ENCODE measurements at places on chromosomes 12 and 14.

DNA sequence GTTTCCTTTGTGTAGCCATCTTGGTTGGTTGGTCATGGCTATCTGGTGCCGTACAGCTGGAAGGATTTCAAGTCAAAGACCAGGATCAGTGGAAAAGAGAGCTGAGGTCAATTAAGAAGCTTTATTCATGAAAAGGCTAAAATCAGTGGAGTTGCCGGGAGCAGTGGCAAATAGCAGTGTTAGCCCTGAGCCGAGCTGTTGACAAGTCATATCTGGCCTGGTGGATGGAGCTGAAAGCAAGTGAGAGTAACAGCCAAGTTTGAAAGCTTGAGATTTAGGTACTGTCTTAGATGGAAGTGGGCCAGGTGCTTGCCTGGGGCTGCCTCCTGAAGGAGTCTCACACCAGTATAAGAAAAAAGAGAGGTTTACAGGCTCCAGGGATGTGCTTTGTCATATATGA lies 9.0 kb downstream of the BATF start:
- DNase-seq, result no peak

GRCh38 chr14:87995500-87996290 lies 2.7 kb upstream of the GALC start:
- no peak for DNase-seq

GRCh38 chr12:23560611-23561010 lies 388.9 kb downstream of the SOX5 start:
- DNase-seq, result no peak

DNA sequence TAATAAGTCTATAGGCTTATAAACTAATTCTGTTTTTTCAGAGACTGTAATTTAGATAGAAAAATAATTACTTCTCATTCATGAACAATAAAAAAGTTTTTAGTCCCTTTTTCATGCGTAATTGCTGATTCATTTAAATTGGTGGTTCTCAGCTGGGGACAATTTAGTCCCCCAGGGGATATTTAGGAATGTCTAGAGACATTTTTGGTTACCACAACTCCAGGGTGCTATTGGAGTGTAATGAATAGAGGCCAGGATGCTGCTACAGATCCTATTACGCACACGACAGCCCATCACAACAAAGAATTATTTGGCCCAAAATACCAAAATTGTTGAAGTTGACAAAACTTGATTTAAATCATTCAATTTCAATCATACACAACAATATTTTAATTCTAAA lies 22.8 kb upstream of the VCPKMT start:
- DNase-seq, result no peak

DNA sequence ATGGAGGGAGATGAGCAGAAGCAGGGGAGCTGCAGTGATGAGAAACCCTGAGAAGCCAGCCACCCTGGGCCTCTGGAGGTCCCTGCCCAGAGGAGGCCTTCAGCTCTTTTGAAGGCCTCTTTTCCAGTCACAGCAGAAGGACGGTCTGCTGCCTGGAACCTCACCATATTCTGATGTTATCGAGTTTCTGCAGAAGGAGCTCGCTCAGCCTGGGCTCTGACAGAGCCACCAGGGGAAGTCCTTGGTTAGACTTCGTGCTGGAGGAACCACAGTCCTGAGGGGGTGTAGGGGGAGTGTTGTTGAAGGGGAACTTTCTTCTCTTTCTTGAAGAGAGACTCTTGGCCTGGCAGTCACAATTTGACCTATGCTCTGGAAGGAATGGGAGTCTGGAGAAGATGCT lies 25.1 kb upstream of the BATF start:
- peak; percentile 66 for DNase-seq

DNA sequence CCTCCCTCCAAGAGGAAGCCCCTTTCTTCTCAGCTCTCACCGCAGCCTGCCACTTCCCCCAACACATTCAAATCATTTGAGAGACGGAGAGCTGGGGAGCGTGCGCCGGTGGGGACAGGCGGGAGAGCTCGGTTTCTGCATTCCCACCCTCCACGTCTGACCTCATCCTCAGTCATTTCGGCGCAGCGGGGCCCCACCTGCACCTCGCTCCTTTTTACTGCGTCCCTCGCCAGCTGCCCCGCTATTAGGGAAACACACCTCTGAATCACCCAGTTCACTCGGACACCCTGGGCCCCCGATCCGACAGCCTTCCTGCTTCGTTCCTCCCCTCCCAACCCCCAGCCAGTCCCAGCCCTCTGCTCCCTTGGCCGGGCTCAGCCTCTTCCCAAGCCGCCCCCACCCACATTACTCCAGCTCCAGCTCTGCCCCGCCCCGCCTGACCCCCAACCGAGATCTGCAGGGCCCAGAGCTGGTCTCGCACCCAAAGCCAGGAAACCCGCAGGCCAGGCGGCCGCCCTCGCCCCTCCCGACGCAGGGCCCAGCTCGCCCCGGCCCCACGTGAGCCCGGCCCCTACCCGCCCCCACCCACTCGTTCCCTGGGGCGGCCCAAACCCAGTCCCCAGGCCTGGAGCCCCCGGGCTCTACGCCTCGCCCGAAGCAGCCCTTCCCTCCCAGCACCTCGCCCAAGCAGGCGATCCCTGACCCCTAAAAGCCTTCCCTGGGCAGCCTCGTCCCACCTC lies 783 bp downstream of the CORO1C start:
- DNase-seq, result peak; percentile 70

- DNase-seq, result no peak
Observed at GRCh38 chr14:28744126-28744525, 22.5 kb upstream of the FOXG1 start.

GRCh38 chr12:120884644-120885043 lies 19.5 kb downstream of the SPPL3 start:
- no peak for DNase-seq

GRCh38 chr12:95723693-95724384 lies 66.7 kb downstream of the NTN4 start:
- DNase-seq, result no peak

DNA sequence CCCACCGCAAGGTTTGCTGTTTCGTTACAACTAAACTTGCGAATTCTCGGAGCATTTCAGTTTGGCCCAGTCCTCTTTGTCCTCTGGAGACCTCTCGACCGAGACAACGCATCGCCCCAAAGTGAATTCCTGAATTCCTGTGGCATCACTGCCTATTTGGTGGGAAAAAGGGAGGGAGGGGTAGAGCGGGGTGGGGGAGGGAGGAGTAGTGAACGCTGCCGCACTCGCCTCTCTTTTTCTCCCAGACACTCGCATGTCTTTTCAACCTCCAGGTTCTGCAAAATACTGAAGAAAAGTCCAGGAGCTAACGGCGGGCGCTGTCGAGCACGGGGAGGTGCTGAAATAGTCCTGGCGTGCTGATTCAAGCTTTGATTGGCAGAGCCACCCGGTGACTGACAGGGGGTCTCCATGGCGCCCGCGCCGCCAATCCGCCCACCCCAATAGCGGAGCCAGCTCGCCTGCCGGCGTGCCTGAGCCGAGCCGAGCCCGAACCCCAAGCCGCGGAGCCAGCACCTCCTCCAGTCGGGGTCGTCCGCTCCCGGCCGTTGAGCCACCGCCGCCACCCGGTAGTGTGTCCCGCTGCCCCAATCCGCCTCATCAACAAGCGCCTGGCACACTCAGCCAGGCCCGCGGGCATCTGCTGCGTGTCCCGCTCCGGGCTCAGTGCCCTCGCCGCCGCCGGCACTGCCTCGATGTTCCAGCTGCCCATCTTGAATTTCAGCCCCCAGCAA lies at the start of gene SIX6:
Gene SIX6, plus strand, starts transcription at position 440 of the 731 bp plus-strand sequence. Its CDS starts 253 bp downstream, at position 693.
- DNase-seq, result peak; percentile 48

DNA sequence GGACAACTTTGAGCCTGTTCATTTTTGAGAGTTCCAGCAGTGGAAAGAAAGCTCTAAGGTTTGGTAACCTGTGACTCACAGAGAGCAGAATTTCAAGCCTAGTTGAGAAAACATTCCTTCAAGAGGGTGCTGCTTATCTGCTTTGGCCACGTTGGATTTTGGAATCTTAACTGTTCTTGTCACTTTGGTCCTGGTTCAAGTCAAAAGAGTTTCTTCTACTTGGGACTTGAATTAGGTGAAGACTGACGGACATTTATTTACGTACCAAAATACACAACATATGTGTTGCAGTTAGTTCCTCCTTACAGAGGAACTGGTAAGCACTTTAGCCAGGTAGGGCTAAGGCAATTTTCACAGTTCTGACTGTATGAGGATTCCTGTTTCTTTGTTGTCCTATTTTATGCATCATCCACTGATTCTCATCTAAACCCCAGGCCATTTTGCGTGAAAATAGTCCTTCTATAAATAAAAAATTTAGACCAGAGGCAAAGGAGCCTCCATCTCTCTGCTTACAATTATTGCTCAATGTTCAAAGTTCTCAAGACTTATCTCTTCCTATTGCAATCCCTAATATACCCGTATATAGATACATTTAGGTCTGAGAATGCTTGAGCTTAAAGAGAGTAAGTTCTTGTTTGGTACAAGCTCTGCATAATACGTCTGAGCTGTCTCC lies 580.9 kb downstream of the DIO2 start:
- no peak for DNase-seq

DNA sequence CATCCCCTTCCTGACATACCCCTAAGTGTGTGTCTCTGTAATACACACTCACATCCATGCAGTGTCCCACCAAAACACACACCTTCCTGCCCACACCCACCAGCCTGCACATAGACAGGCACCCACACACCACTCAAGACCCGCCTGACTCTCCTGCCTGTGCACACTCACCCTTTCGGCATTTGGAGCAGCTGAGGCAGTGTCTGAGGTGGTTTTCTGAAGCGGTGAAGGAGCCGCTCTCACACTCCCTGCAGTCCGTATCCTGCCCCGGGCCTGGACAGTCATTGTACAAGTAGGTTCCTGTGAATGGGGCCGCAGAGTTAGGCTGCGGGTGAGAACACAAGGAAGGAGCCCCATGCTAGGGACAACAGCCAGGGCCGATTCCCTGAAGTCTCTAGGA lies 8.3 kb downstream of the TNFRSF1A start:
- DNase-seq, result peak; percentile 32

DNA sequence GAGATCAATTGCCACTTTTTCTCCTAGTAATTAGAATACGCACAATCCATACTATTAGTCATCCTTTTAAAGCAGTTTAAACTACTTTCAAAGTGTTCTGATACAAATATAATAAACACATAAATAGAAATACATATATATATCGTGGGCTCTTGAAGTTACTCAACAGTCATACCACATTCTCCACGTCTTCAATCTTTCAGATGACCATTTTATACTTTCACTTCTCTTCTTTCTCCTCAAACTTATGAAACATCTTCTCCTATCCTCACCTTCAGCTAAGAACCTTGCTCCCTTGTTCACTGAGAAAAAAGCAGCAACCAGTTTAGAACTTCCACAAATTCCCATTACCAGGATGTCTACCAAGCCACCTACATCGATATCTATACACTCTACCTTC lies 19.2 kb downstream of the CEP290 start:
- no peak for DNase-seq

- no peak for DNase-seq
Observed at GRCh38 chr14:85442996-85443395, 86.9 kb upstream of the FLRT2 start.

DNA sequence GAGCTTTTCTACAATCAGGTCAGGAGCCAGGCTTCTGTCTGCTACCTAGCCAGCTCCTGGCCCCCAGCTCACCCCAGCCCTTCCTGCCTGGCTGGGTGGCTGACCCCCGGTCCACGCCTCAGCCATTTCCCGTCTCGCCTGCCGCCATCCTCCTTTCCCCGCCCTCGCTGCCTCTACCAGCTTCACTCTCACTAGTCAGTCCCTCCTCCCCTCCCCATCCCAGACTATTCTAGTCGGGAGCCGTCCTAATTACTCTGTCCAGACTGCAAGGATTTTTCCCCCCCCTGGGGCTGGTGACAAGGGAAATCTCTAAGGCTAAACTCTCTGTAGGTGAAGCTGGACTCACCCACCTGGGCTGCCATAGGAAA lies 825 bp downstream of the DHH start:
- no peak for DNase-seq

GRCh38 chr14:60328583-60328982 lies 79.6 kb downstream of the PPM1A start:
- DNase-seq, result no peak

- DNase-seq, result no peak
Observed at GRCh38 chr14:93120517-93120916, 4.8 kb upstream of the ITPK1 start.

GRCh38 chr14:47332939-47333338 lies 342.5 kb downstream of the MDGA2 start:
- DNase-seq, result no peak

- no peak for DNase-seq
Observed at GRCh38 chr12:60265741-60266140, 669.9 kb downstream of the SLC16A7 start.

DNA sequence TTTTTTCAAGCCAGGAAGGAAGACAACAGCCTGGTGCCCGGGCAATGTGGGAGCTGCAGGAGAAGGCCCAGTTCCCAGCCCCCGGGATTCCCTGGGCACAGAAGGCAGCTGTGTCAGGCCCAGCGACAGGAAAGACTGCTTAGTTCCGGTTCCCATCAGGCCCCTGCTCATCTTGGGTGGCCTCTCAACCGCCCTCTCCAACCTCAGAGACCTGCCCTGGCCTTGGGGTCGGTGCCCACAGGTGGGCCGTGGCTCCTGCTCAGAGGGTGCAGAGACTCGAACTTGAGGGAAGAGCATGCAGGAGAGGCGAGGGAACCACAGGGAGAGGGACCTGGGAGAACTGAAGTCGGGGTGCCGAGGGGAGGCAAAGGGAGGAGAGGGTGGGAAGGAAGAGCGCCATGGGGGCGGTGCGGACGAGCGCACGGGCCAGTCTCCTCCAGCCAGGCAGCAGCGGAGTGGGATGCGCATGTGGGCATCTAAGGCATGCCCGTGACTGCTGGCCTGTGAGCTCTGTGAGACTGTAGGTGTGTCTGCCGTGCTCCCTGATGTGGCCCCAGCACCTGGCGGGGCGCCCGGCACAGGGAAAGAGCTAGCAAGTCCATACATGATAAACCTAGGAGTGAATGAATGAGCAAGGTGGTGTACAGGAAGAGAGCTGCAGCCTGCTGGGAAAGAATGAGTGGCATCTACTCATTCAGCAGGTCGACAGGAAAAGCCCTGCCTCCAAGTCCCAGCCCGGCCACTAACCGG lies 42.7 kb downstream of the SSH1 start:
- no peak for DNase-seq

DNA sequence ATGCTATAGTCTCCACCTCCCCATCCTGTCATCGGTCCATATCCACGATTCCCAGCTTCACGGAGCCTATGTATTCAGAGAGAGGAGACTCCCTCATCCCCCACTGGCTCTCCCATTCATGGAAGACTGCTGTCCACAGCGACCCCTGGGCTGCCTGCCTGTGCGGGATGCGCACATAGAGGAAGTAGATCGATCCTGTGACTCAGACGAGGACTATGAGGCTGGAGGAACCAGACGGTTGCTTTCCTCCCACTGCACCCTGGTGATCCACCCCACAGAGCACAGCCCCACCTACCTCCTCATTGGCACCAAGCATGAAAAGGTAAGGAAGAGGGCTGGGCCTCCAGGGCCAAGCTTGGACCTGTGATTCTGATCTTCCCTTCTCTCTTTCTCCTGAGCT lies 24.4 kb downstream of the PIGH start:
- DNase-seq, result no peak

- DNase-seq, result no peak
Observed at GRCh38 chr14:90831821-90832220, 15.6 kb upstream of the TTC7B start.
